Uterus (tissue), 4 donors: ENCODE measurements at places on chromosomes 2 and 18. TPM values are rescaled to one million over a fixed set of nuclear protein-coding genes. Genes with fewer than 3 reads are reported as not detected.

GRCh38 chr2:95037384-95037839 is 11.9 kb downstream of the MAL start:
- no peaks in the 10 kb centered on the region for H3K36me3 ChIP-seq
- no peak overlapping the region for H3K4me3 ChIP-seq
- H3K27me3 ChIP-seq: no peaks in the 10 kb centered on the region
- no peak for DNase-seq
- H3K27ac ChIP-seq: no peak overlapping the region

GRCh38 chr2:85111819-85112281 is 21.3 kb upstream of the TCF7L1 start:
- no peak overlapping the region for H3K4me3 ChIP-seq
- no peaks in the 10 kb centered on the region for H3K36me3 ChIP-seq
- H3K27ac ChIP-seq: no peak overlapping the region
- H3K4me1 ChIP-seq: no peaks in the 10 kb centered on the region
- H3K27me3 ChIP-seq: no peaks in the 10 kb centered on the region

DNA sequence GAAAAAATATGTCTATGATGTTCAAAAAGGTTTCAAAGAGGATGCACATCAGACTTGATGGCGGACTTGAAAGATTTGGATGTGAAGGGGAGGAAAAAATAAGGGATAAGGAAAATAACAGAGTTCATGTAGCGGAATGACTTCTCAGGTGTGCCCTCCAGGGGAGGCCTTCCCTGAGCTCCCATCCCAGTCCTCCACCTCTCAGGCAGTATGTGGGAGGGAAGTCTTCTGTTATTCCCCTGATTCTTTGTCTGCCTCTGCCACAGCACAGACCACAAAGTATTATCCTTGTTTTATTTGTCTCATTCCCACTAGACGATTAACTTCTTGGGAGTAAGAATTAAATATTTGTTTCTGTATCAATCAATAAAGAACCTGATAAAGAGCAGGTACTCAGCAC is 17.7 kb downstream of the COL5A2 start:
- no peak overlapping the region for H3K27ac ChIP-seq
- no peak for DNase-seq
- H3K27me3 ChIP-seq: no peaks in the 10 kb centered on the region
- H3K4me3 ChIP-seq: no peak overlapping the region
- no peaks in the 10 kb centered on the region for H3K36me3 ChIP-seq

GRCh38 chr2:86778957-86779356 is 11.8 kb downstream of the CD8A start:
- no peak for DNase-seq
- no peaks in the 10 kb centered on the region for H3K36me3 ChIP-seq
- no peaks in the 10 kb centered on the region for H3K4me1 ChIP-seq
- H3K27me3 ChIP-seq: no peaks in the 10 kb centered on the region
- no peak overlapping the region for H3K4me3 ChIP-seq

Gene EVX2
- 0.28 TPM for total RNA-seq

Gene MALL
- 0.59 TPM for total RNA-seq

Gene HOXD4
- total RNA-seq: 16.5 TPM

Gene SERPINB10
- total RNA-seq: not detected

Gene DYNAP
- not detected for total RNA-seq
